ENCODE measurements at places on chromosomes 2 and 18.

DNA sequence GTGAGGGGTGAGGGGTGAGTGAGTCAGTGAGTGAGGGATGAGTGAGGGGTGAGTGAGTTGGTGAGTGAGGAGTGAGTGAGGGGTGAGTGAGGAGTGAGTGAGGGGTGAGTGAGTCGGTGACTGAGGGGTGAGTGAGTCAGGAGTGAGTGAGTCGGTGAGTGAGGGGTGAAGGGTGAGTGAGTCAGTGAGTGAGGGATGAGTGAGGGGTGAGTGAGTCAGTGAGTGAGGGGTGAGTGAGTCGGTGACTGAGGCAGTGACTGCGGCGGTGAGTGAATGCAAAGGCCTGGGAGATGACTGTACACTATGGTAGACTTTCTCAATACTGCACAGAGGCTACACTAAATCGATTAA, 16.6 kb downstream of the THAP4 start:
- no peak for DNase-seq

- DNase-seq: no peak
Measured at GRCh38 chr18:37175727-37176620, 347.0 kb downstream of the KIAA1328 start.

DNA sequence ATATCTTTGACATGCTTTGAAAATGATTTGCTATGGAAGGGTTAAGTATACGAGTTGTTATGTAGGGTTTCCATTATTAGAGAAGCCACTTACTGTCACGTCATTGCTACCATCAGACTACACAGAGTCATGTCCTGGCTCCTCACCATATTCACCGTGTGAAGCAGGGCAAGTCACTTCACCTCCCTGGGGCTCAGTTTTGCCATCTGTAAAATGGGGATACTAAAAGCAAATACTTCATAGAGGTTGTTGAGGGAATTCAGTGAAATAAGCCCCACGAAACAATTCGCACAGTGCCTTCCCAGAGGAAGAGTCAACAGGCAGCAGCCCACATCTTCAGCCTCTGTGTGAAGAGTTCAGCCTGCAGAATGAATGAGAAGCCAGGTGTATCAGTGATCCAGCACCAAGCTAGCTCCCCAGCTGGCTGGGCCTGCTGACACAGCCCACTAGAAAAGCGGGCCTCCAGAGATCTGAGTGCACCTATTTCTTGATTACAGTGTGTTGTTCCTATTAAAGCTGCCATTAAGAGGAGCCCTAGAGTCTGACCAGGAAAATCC, 3.4 kb downstream of the DIPK1C start:
- DNase-seq: no peak

DNA sequence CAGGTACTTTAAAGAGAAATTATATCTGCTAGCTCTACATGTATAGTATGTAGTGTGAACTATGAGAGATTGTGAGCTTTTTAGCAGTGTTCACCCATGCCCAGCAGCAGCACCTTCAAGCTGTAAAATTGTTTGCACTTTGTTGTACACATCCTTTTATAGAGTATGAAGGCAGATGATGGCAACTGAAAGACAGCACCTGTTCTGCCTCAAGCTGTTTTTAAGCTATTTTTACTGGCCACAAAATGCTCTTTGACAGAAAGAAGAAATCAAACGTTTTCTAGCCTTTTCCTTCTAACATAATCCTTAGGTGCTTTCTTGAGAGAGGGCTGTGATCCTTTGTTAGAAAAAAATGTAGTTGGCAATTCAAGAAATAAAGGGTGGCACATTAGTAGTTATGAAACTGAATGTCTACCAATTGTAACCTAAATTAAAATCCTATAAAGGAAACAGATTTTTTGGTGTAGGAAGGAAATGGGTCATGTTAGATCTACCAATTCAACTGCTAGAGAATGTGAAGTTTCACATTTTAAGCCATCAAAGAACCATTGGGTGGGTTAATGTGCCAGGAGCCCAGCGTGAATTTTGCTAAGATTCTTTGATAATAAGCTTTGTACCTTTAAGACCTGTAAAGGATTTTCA, 59.5 kb downstream of the R3HDM1 start:
- DNase-seq: no peak

GRCh38 chr2:149365931-149366583, 35.7 kb downstream of the LYPD6 start:
- DNase-seq: peak; percentile 57

DNA sequence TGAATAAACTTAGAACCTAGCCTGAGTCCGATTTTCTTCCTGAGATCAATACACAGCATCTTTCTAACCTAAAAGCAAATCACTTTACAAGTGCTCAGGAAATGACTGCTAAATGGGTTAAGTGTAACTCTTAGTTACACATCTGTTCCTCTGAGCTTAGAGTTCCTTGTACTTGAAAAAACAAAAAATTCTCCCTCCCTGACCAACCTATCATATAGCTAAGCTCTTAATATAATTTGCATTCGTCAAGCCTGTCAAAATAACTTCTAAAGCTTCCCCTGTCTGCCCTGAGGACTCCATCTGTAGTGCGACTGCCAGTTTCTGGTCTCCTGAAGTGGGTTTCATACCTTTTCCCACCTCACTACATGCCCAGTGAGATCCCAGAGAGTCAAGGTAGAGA, 190.4 kb downstream of the NCK2 start:
- no peak for DNase-seq

DNA sequence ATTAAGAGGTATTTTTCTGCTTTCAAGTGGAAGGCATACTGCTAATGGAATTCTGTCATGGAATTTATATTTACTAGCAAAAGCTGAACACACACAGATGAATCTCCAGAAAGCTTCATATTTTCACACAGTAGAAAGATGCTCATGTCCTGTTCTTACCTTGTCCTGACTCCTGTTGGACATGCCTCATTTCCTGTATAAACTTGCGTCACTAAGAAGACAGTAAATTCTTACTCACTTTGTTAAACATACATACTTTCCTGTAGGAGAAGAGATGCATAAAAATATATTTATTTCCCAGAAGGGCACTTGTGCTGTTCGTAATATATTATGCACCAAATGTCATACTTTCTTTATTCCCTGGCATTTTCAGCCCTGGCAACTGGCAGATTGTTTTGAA, 238.3 kb upstream of the RASGRP3 start:
- DNase-seq: no peak

GRCh38 chr2:207621501-207622039, 3.6 kb downstream of the METTL21A start:
- no peak for DNase-seq

DNA sequence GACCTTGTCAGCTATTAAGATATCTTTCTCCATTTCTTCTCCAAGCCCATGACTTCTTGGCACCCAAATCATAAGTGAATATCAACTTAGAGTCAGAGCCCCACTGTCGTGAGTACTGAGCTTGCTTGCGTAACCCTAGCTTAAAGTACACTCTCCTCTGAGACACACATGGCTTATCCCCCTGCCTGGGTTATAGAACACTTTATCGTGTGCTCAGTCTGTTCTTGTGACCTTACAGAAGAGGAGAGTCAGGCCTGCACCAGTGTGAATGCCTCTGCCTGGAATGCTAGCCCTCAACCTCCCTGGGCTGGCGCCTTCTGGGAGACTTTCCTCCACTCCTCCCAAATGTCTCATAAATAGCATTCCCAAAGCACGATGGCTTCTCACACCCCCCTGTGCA, 79.3 kb downstream of the CEP192 start:
- no peak for DNase-seq

DNA sequence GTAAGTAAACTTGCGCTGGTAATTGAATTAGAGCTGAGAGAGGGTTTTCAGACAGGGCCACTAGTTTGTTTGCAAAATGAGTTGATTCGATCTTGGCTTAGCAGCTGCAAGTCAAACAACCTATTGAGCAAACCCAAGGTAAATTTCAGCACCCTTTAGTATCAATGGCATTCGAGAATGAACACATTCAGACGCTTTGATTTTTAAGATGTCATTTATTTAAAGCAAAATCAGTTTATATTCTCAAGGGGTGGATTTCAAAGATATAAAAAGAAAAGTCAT, 44.2 kb downstream of the TGIF1 start:
- no peak for DNase-seq

- no peak for DNase-seq
Measured at GRCh38 chr2:174338671-174339560, 4.2 kb downstream of the SP9 start.

DNA sequence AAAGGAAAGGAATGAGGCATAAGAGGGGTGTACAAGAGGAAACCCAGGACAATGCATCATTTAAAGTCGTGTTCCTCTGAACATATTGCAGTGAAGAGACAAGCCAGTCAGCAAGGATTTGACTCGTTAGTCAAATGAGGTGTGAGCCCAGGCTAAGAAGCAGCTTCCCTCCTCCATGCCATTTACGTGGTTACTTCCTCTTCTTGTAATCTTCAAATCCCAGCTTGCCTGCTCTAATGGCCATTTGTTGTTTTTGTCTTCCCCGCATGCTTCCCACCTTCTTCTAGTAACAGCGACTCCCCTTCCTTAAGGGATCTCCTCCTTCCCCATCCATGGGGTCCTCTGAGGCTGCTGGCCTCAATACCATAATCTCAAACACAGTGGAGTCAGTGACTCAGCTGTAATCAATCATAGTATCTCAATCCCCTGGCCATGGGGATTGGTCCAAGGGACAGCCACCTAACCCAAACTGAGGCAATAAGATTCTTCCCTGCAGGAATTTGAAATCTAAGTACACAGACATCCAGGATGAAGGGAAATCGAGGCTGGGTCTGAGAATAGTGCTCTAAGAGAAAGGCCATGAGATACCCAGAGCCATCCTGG, 37.6 kb downstream of the SLC14A1 start:
- DNase-seq: no peak

DNA sequence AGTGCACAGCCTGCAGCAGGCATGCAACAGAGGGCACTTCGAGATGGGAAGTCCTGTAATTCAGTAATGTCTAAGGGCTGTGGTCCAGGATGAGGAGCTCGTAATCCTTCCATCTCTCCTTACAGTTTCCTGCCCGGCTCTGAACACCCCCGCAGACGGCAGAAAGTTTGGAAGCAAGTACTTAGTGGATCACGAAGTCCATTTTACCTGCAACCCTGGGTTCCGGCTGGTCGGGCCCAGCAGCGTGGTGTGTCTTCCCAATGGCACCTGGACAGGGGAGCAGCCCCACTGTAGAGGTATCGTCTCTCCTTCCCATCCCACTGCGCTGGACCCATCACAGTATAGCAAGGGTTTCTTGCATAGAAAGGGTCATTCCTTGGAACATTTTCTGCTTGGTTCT, 26.7 kb downstream of the FBLN7 start:
- no peak for DNase-seq

DNA sequence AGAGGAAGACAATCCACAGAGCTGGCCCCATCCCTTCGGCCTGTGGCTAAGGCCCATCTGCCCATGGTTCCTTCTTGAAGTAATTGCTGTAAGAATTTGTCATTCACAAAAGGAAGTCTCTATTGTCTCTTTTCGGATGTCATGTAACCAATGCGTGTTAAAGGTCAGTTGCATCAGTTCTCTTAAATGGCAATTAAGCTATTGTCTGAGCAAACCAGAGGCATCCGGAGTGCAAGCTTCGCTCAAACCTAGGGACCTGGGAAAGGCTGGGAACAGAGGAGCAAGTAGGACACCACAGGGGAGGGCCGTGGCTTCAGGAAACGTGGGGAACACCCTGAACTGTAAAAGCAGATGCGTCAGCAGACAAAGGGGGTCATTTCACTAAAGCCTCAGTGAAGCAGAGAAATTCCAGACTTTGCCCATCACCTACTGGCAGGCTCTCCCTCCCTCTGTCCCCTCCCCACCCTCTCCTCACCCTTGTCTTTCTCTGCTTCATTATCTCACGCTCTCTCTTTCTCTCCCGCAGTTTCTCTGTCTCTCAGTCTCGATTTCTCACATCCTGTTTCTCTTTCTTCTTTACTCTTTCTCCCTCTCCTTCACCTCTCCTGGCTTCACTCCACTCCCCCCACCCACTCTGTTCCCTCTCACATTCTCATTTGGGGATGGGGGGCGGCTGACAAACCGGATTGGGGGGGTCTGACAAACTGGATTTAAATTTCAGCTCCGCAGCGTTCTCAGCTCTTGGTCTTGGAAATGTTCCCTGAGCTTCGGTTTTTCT, 204.6 kb upstream of the TNP1 start:
- no peak for DNase-seq

- no peak for DNase-seq
Measured at GRCh38 chr2:180385601-180386201, 378.6 kb upstream of the CWC22 start.

DNA sequence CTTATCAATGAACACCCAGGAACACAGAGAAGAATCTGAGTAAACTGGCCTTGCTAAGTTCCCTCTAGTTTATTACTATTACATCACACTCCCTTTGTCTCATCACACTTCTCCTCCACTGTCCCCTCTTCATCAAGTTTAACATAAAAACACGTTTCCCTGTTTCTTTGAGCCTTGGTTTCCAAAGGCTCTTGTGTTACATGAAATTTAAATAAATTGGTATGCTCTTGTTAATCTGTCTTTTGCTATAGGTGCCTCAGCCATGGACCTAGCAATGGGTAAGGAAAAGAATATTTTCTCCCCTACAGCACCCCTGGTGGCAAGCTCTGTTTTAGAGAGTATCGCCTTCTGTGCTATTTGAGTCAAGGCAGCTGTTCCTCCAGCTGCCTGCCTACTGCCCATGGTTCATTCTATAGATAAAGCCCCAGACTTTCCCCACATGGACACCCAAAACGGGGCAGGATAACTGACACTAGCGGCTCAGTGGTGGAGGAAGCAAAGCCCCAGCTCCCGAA, 31.8 kb downstream of the TGIF1 start:
- peak; percentile 15 for DNase-seq

DNA sequence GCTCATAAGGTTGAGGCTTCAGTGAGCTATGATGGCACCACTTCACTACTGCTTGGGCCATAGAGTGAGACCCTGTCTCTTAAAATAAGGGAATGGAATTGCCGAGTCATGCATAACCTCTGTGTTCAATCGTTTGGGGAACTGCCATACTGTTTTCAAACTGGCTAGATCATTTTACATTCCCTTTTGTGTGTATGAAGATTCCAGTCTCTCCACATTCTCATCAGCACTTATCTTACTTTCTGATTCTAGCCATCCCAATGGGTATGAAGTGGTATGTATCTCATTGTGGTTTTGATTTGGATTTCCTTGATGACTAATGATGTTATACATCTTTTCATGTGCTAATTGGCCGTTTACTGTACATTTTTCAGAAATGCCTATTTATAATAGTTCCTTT, 23.7 kb downstream of the MARCHF7 start:
- no peak for DNase-seq

- no peak for DNase-seq
Measured at GRCh38 chr2:61543062-61543461, 4.9 kb upstream of the XPO1 start.

DNA sequence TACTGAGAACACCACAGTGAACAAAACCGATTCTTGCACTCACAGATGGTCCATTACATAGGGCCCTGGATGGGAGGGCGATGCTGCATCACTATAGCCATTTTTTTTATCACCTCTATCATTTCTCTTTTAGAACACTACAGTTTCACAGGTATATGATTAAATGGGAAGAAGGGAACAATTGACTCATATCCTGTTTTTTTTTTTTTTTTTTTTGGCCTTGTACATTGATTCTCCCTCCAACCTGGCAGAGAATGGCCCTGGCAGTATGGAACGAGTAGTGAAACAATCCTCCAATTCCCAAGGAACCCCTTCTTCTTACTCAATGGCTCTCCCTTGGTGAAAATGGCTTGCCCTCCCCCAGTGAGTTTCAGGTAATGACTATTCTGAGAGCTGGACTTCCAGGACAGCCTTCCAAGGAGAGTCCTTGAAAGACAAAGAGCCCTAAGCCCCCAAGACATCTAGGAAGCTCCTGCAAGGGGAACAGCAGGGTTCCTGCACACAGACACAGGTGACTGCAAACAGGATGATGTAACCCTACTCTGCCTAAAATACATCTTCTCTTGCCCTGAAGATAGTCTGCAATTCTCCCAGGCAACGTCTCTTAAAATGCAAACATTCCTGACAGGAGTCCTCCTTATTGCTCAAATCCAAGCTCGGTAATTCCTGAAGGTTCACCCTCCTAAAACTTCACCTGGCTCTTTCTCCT, 405.4 kb downstream of the SETBP1 start:
- no peak for DNase-seq

Measured in body of pancreas (tissue), 4 donors.